Urothelium cell line (cell line): ENCODE measurements at places on chromosomes 11 and 22.

- no peak for DNase-seq
These were observed 13.4 kb downstream of the OTOG start for GRCh38 chr11:17560281-17561110.

GRCh38 chr22:25749420-25750169 lies 7.6 kb downstream of the MYO18B start:
- DNase-seq: no peak

GRCh38 chr11:88520391-88520790 lies 182.9 kb upstream of the CTSC start:
- DNase-seq: no peak

DNA sequence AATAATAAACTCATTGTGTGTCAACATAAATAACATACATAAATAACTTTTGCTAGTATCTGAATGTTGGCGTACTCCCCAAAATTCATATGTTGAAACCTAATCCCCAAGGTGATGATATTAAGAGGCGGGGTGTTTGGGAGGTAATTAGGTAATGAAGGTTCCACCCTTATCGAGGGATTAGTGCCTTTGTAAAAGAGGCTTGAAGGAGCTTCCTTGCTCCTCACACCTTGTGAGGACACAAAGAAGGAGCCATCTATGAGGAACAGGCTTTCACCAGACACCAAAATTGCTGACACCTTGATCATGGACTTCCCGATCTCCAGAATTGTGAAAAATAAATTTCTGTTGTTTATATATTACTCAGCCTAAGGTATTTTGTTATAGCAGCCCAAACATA lies 33.9 kb upstream of the CXCR5 start:
- DNase-seq: no peak

DNA sequence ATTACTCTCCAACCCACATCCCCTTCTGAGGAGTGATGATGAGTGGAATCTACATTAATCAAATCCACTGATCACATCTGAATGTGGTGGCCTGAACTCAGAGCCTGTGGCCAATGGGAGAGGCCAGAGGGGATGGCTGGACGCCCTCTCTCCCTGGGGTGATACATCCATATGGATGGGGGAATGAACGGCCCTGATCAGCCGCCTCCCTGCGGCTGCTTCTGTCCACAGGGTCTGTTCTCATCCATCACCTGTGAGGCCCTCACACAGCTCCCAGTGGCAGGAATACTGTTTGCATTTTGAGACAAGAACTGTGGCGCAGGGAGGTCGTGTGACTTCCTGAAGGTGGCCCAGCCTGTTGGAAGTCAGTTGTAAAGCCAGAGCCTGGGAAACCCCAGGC lies 78.3 kb upstream of the SHISAL1 start:
- no peak for DNase-seq
